Central memory CD4-positive, alpha-beta T cell (primary cell): ENCODE measurements at places on chromosomes 11 and 22.
A peak's percentile ranks its signal among the peaks of the same experiment; 100 is the strongest.

DNA sequence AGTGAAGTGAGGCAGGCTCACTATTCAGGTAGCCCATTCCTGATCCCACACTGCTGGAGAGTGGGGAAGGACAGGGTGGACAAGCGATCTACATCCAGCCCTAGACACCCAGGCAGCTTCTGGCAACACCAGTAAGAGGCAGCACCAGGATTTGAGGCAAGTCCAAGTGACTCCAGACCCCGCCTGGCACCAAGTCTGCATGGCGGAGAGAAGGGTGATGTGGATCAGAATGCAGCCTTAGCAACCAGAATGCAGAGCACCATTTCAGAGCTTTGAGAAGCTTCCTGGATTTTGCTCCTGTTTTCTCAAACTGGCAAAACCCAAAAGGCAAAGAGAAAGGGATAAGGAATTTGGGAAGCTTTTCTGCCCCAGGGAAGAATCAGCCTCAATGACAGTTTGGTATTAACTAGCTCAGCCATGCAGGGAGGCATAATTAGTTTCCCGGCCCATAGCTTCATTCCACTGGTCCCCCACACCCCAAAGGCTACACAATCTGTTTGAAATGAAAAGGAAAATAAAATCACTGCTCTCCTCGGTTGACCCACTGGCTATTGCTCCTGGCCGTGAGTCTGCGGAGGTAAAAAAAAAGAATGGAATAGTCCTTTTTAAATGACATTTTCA lies 17.3 kb downstream of the GALNT18 start:
- no peak for DNase-seq

- no peak for DNase-seq
These were observed 107.7 kb upstream of the CLMP start for GRCh38 chr11:123302751-123303195.

DNA sequence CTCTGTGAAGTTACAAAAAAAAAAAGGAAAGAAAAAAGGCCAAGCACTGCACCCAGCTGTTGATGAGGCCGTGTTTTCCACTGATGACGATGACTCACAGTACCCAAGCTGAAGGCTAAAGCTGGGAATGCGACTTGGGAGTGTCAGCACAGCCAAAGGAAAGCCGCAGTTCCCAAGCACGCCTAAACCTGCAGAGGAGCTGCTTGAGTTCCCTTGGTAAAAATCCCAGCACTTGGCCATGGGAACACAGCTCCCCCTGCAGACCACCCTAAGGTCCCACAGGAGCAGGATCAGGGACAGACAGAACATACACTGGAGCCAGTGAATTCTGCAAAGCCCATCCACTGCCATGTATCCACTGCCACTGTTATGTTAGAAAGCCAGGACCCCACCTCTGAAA lies 39.9 kb downstream of the SERGEF start:
- no peak for DNase-seq

DNA sequence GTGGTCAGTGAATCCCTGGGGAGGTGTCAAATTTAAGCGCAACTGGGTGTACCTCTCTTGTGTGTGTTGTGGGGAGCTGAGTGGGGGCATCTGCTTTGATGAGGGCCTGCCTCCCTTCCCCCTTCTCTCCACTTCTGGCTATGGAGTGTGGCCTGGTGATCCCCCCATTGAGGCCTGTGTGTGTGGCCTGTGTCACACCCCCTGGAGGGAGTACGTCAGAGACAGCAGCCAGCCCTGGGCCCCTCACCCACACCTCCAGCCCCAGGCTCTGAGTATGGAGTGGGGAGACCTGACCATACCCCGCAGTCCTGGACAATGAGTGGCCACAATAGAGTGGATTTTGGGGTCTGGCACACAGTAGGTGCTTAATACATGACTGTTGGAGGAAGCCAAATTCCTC lies 51.4 kb upstream of the EIF3D start:
- no peak for DNase-seq

GRCh38 chr11:121131656-121132055 lies 30.6 kb downstream of the TECTA start:
- no peak for DNase-seq

DNA sequence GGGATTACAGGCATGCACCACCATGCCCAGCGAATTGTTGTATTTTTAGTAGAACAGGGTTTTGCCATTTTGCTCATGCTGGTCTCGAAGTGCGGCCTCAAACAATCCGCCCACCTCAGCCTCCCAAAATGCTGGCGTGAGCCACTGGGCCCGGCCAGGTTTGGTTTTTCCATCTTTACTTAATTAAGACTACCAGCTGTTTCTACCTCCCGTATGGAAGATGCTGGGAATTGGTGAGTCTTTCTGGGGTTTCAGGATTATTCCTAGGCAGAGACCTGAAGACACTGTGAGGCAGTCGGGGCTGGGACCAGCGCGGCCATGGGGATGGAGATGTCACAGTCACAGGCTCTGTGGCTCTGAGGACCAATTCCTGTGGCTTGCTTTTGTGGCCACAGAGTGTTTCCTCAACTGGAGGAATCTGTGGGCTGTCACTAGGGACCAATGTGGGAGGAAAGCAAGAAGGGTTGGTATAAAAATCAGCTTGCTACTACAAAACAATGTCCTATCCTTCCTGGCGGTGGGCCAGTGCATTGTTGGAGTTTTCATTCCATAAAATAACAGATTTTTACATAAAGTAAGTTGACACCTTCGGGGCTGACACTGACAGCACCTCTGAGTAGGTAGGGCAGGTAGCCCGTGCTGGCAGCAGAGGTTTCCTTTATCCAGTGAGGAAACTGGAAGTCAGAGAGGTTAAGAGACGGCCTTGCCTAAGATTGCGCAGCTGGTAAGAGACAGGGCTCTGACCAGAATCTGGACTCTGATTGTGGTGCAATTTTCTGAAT lies 8.4 kb upstream of the FTH1 start:
- no peak for DNase-seq

DNA sequence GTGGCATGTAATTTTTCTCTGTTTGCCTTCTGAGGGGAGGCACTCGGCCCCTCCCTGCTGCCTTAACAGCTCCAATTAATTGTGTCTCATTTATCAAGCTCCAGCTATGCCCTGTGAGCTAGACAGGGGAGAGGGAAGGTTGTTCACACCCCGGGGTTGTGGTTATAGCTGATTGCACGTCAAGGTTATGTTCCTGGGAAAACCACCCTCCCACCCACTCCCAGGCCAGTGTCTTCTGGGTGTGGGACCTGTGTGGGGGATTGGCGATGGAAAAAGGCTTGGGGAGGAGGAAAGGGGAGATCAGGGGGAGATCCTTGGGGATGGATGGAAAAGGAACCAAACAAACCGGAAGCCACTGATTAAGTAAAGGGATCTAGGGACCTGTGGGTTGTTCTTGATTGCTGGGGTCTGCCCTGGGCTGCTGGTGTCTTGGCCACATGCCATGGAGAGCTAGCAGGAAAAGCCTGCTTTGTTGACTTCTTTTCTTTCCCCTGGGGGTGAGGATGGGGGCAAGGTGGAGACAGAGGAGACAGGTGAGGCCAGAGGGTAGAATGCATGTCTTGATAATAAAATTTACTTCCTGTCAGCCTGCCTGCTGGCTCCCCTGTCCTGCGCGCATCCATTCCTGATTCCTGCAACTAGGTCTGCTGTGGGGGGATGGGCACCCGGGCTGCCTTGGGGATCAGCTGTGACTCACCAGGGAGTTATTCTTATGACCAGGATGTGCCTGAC lies 13.5 kb upstream of the SORL1-AS1 start:
- DNase-seq = peak; percentile 15

DNA sequence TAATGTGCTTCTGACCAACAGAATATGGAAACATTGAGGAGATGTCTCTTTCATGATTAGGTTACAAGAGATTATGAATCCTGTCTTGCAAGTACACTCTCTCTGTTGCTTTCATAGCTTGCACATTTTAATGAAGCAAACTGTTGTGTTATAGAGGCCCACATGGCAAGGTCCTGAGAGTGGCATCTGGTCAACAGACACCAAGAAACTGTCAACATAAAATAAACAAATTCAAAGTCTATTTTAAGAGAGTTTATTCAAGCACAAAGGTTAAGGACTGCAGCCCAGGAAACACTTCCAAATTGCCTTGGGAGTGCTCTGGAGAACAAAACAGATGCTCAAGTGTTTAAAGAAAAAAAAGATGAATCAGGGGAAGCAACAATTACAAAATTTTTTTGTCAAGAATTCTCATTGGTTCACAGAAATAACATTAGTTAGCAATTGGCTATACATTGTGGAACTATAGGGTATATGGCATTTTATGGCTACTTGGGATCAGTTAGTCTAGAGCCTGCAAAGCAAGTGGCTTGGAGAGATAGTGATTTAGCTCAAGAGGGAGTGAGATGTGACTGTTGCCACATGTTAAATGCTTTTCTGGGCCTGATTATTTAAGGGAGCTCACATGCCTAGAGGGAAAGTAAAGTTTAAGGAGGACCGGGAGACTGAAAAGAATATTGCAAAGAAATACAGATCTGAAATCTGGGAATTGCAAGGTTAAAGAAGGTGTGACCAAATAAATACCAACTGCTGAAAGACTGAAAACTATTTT lies 54.6 kb downstream of the CTSC start:
- no peak for DNase-seq

DNA sequence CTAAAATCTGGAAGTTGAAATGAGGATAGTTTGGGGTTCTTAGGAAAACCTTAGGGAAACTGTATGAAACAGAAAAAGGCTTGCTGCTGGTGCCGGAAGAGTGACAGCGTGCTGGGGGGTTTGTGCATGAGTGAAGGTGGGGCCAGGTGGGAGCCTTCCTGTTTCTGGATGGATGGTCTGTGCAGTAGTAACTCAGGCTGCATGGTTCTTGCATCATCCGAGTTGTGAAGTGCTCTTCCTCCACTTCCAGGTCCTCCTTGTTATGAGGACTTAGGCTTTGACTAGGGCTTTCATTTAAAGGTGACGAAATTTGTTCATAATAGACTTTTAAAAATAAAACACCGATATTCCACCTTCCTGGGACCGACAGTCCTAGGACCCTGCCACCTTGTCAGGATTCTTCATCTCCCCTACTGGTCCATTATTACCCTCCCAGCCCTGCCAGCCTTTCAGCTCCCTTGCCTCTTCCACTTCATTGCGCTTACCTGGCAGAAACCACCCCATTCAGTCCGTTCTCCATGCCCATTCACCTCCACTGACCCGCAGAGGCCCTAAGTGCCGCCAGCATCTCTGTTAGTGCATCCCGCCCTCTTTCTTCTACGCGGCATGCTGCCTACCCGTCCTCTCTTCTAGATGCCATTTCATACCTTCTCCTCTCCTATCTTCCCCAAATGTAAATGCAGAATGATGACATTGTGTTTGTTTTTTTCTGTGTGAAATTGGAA lies 47.3 kb downstream of the PPFIA1 start:
- no peak for DNase-seq

DNA sequence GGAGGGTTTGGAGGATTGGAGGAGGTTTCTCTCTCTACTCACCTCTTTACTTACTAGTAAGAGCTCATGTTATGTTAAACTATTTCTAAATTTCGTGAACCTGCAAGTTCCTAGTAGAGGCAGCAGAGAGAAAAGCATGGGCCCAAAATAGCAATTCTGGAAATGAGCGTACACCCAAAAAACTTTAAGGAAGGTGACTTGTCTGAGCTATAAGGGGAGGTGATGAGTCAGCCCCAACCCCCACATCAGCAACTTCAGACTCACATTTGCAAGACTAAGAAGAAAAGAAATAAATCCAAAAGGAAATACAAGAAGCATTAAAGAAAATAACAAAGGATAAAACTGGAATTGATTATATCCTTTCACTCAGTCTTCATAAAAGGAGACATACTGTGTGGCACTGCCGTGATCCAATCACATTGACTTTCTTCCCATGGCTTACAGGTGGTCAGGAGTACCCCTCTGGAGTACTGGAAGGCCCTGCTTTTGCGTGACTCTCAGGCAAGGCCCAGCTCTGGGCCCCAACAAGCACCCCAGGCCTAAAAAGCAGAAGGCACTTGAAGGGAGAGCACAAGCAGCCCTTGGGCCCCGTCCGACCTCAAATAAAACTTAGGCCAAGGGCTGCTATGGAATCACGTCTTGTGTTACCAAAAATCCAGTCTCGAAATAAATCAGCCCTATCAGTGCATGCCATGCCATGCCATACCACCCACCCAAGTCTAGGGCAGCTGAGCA lies 14.3 kb downstream of the PACSIN2 start:
- DNase-seq = no peak

DNA sequence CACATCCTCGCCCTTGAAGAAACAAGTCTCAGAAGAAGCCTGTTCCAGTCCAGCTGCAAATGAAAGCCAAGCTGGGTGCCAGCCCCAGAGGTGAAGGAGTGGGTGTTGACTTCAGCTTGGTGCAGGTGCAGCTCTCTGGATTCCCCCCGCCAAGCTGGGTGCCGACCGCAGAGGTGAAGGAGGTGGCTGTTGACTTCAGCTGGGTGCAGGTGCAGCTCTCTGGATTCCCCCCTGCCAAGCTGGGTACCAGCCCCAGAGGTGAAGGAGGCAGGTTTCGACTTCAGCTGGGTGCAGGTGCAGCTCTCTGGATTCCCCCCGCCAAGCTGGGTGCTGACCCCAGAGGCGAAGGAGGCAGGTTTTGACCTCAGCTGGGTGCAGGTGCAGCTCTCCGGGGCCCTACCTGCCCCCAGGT lies 1234.0 kb downstream of the TBC1D22A start:
- no peak for DNase-seq

DNA sequence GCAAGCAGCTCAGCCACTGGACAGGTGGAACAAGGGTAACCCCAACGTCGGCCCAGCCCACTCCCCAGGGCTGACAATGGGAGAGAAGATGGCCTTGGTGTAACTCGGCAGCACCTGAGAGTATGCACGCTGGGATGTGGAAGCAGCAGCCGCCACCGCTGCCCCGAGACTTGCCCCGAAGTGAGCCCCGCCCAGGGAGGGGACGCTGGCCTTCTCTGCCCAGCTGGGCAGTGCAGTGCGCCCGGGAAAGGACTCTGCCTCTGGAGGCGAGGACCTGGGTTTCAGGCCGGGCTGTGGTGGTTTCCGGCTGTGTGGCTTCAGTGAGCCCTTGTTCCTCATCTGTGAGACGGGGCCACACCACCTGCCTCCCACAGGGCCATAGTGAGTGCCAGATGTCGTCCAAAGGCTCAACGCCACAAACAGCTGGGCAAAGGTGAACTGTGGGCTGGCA lies 8.6 kb upstream of the POLDIP3 start:
- DNase-seq = no peak

DNA sequence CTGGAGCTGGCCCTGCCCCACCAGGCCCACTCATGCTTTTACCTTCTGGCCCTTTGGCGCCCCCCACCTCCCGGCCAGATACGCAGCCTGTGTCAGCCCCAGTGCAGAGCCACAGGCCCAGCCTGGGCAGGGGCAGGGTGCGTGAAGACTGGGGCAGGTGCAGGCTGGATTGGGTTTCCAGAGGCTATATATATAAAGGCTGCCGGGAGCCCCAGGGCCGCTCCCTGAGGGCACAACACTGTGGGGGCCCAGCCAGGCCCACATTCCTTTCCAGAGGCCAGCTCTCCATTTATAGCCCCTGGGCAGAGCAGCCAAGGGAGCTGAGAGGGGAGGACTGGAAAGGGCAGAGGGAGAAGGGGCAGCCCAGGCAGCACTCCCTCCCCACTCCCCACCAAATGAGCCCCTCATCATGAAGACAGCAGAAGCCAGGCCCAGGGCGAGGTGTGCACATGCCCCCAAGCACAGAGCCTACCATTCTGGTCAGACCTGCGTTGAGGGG lies 5.0 kb upstream of the MYOD1 start:
- no peak for DNase-seq
